ENCODE measurements at places on chromosomes 3 and 15. TPM values are rescaled to one million over a fixed set of nuclear protein-coding genes. Genes with fewer than 3 reads are reported as not detected.

The ZMAT3 gene
- 57.7 TPM for total RNA-seq

The CNTN3 gene
- total RNA-seq: 7.0 TPM

The ANKUB1 gene
- total RNA-seq: not detected

The CASR gene
- total RNA-seq: not detected

The DISP2 gene
- 0.17 TPM for total RNA-seq

The RASGRP1 gene
- 5.1 TPM for total RNA-seq

The CP gene
- total RNA-seq: 42.1 TPM

The SPRED1 gene
- total RNA-seq: 50.0 TPM
